ENCODE measurements at places on chromosomes 1 and 21. TPM values are rescaled to one million over a fixed set of nuclear protein-coding genes. Genes with fewer than 3 reads are reported as not detected.

CLIC4 gene
- 505 TPM for total RNA-seq

THEM5 gene
- total RNA-seq: not detected

FBXO2 gene
- 0.42 TPM for total RNA-seq

ANKRD35 gene
- total RNA-seq: 2.2 TPM

CNN3 gene
- total RNA-seq: 350 TPM

CRP gene
- not detected for total RNA-seq

ACKR1 gene
- total RNA-seq: 7.1 TPM

CALML6 gene
- 0.37 TPM for total RNA-seq

GCSAML gene
- 1.1 TPM for total RNA-seq

LRIG2 gene
- 49.7 TPM for total RNA-seq

HAO2 gene
- total RNA-seq: 0.16 TPM

DPM3 gene
- total RNA-seq: 15.8 TPM

SERINC2 gene
- total RNA-seq: 8.9 TPM

PRDM16 gene
- 3.7 TPM for total RNA-seq

PRPF38B gene
- total RNA-seq: 26.6 TPM

SH3BGR gene
- total RNA-seq: 15.8 TPM

ALX3 gene
- total RNA-seq: 0.21 TPM

PTPN7 gene
- 1.2 TPM for total RNA-seq

FAM78B gene
- 1.1 TPM for total RNA-seq

HSPA6 gene
- total RNA-seq: 1.2 TPM

E2F2 gene
- total RNA-seq: 2.9 TPM

GBP6 gene
- total RNA-seq: 1.6 TPM

TPTE gene
- total RNA-seq: not detected

MEX3A gene
- total RNA-seq: 7.2 TPM

PAQR6 gene
- total RNA-seq: 0.79 TPM

NBPF4 gene
- not detected for total RNA-seq

GPR3 gene
- 0.16 TPM for total RNA-seq

SLC1A7 gene
- total RNA-seq: not detected

SLC30A10 gene
- 1.4 TPM for total RNA-seq

LEFTY1 gene
- 0.79 TPM for total RNA-seq

NEXN gene
- total RNA-seq: 34.0 TPM

FABP3 gene
- total RNA-seq: 42.1 TPM

NDC1 gene
- 28.7 TPM for total RNA-seq

LCE1B gene
- total RNA-seq: not detected

IL12RB2 gene
- total RNA-seq: 6.0 TPM

CRYZL1 gene
- total RNA-seq: 69.3 TPM

TMEM51 gene
- 15.9 TPM for total RNA-seq

FCGR2B gene
- 3.4 TPM for total RNA-seq
